Effector memory CD4-positive, alpha-beta T cell (primary cell): ENCODE measurements at places on chromosomes 4 and X.

DNA sequence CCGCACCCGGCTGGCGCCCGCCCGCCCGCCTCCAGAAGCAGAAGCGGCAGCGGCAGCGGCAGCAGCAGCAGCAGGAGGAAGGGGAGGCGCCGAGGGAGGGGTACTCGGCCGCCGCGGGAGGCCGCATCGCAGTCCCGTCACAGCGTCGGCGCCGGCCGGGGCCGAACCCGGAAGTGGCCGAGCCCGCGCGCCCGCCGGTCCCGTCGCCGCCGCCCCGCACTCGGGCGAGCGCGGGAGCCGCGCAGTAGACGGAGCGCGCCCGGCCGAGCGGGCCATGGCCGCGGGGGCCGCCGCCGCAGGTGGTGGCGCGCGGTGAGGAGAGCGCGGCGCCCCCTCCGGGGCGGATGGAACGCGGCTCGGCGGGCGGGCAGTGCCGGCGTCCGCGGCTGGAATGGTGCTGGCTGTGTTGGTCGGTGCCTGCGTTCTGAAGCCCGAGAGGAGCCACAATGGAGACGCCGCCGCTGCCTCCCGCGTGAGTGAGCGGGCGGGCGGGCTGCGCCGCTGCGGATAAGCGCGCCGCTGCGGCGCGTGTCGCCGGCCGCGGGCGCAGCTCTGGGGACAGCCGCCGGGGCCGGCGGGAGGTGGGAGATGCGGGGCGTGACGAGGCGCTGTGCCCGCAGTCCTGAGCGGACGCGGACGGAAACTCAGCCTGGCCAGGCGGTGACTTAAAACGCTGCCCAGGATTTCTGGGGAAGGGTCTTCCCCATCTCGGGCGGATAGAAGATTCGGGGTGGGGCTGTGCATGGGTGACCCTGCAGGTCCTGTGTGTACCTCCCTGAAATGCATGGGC is at the start of gene KLHL2:
Gene KLHL2, plus strand, starts transcription at position 131 of the 790 bp plus-strand sequence. Its CDS starts 316 bp downstream, at position 447.
- DNase-seq = peak; percentile 58

GRCh38 chr4:105956569-105956968 is 61.3 kb downstream of the NPNT start:
- DNase-seq = no peak

- no peak for DNase-seq
Measured at GRCh38 chr4:147658501-147658900, 25.5 kb downstream of the PRMT9 start.

DNA sequence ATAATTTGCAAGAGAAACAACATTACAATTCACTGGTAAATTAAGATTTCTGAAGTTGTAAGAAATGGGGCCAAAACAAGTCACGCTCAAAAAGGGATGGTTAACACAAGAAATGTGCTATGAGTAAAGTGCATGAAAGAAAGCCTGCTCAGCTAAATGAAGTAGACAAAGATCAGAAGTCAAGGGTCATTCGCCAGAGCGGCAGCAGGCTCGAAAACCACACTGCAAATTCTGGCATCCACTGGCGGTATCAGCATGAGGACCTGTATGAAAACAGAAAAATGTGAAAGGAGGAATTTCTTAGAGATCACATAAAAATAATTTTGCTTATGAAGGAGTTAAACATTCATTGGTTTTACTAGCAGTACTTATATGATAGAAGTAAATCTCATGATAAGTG is 49.6 kb downstream of the FBXL5 start:
- DNase-seq = no peak

DNA sequence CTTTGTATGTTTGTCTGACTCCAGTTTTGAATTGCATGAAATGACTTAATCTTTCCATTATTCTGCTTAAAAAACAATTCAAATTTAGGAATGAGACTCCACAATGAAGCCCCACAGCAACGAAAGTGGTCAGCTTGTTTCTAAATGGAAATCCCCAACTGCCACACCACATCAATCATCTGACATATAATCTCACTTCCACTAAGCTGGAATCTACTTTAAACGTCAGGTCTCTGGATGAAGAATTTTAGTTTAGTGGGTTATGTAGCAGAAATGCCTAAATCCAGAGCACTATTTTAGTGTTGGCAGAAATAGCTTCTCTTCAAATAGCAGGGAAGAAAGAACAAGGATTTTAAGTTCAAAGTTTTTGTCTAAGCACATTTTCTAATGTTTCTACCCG is 1.7 kb upstream of the BMP2K start:
- no peak for DNase-seq

GRCh38 chr4:142291299-142292050 is 554.6 kb downstream of the INPP4B start:
- DNase-seq = no peak

- no peak for DNase-seq
Measured at GRCh38 chr4:1407657-1408333, 1.6 kb upstream of the NKX1-1 start.

DNA sequence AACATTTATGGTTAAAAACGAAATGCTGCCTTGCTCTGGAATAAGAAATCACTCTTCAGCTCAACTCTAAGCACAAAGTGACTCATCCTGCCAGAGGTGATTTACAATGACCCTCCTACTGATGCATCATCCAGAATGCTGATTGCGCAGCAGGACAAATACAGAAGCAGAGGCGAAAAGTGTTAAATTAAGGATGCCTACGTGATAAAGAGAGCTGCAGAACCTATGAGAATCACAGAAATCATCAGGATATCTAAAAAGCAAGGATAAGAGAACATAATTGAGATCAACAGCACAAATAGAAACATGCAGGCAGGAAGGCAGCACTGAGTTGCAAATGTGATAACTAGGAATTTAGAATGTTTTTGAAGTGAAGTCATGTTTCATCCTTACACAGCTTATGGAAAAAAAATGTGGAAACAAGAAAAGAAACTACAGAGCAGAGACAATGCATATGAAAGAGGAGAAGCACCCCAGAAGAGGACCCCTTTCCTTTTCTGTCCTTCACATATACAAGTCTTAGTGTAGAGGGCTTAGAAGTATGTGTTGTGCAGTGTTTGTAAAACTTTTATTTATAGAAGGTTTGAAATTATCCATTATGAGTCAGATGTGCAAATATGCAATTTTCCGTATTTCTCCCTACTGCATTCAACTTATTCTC is 188.4 kb downstream of the SLC7A11 start:
- no peak for DNase-seq

DNA sequence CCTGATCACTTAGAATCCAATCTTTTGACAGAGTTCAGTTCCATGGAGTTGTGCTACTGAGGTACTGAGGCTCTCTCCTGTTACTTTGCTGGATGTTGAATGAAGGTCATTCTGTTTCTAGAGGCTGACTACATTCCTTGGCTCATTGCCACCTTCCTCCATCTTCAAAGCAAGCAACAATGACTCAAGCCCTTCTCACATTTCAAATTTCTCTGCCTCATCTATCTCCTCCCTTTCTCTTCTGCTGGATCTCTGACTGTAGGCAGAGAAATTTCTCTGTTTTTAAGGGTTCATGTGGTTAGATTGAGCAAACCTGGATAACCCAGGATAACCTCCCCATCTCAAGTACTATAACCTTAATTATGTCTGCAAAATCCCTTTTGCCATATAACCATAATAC is 775.4 kb downstream of the STPG2 start:
- no peak for DNase-seq

GRCh38 chr4:74610491-74610890 is 165.6 kb downstream of the AREG start:
- DNase-seq = no peak

DNA sequence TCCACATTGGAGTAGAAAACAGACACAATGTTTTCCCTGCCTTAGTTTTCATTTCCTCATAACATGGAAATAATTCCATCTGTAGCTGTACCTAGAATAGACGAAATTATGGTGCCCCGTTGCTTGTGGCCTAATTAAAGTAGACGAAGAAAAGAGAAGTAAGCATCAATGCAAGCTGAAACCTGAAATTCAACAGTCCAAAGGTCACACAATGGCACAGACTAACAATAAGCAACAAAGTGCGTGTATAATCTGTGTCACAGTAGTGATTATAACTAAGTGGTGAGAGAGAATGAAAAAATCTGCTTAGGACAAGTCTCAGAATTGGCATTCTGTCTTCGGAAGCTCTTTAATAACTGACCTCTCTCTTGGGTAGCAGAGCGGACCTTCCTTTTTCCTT is 24.3 kb downstream of the MAGEB17 start:
- no peak for DNase-seq

- DNase-seq = no peak
Measured at GRCh38 chr4:98314791-98315565, 53.8 kb downstream of the RAP1GDS1 start.

DNA sequence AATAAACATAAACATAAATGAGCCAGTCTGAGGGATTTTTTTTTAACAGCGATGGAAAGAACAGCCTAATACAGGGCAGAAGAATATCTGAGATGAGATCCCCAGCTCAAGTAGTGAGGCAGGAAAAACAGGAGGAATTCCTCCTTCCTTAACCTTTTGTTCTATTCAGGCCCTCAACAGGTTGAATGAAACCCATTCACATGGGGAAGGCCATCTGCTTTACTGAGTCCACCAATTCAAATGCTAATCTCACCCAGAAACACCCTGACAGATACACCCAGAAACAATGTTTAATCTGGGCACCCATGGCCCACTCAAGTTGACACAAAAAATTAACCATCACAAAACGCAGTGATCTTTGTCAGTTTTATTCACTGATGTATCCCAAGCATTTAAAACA is 45.5 kb downstream of the SMIM31 start:
- no peak for DNase-seq

DNA sequence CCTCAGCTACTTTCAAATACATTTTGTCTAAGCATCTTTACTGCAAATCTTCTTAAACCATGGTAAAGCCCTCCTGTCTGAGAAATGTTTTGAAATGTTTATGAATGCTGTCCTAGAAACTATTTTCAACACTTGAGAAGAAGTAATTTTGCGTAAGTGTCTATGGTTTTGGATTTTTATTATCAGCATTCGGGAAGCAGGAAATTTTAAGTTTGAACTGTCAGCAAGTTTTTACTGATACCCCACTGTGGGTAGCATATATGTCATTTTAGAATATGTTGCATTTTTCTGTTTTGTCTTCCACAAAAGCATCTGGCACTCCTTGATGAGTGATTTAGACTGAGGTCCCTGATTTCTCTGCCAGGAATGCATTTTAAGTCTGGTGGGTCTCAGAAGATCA is 302.4 kb upstream of the GIMD1 start:
- DNase-seq = no peak

GRCh38 chr4:68963374-68963773 is 11.8 kb upstream of the UGT2A3 start:
- no peak for DNase-seq

- DNase-seq = no peak
Measured at GRCh38 chr4:1206299-1207156, 34.1 kb upstream of the SPON2 start.

DNA sequence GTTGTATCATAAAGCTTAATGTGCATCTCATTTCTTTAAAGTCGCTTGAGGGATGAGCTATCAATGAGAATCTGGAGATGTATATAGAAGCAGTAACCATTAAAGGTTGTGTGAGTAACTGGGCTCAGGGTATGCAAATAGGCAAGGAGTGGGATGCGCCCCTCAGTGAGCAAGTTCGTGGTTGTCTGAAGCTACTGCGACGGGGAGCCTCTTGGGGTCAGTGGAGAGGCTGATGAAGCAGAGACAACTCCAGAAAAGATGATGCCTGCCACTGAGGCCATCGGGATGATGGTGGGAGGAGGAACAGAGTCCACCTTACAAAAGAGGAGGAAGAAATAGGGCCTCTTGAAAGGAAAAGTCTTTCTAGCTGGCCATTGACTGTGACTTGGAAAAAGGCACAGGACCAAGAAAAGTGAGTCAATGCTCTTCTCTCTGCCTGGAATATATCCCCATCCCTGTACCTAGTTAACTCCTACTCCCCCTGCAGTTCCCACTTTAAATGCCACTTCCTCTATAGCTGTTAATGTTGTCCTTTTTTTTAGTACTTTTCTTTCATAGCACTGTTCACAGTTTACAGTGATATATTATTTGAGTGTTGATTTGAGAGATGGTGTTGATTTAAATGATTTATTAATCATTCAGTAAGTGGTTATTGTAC is 51.4 kb upstream of the LSM6 start:
- DNase-seq = no peak

GRCh38 chr4:7632341-7632740 is 197.6 kb upstream of the PSAPL1 start:
- no peak for DNase-seq

GRCh38 chr4:98801259-98801725 is 127.6 kb downstream of the EIF4E start:
- no peak for DNase-seq

GRCh38 chr4:87309625-87310024 is 13.1 kb downstream of the HSD17B13 start:
- no peak for DNase-seq

- no peak for DNase-seq
Measured at GRCh38 chrX:153511784-153512500, 5.5 kb upstream of the ATP2B3 start.

- no peak for DNase-seq
Measured at GRCh38 chr4:146486565-146486964, 35.2 kb downstream of the SLC10A7 start.

DNA sequence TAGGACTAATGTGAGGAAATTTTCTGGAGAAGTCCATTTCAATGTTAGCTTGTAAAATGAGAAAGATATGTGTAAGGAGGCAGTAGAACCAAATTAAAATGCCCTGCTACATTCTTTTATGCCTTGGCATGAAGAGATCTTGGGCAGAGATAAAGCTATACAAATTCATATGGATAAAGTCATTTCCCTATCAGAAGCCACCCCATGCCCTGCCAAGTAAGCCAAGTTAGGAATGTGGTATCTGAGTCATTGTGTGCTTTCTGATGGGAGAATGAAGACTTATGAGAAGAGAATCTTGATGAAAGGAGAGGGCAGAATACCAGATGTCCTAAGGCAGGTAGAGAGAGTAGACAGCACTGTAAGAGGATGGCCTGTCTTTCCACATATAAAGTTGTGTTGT is 83.7 kb downstream of the TEX13A start:
- no peak for DNase-seq

GRCh38 chr4:91032725-91033445 is 905.7 kb downstream of the CCSER1 start:
- DNase-seq = no peak

GRCh38 chrX:13009273-13009672 is 34.4 kb downstream of the TMSB4X start:
- DNase-seq = no peak

DNA sequence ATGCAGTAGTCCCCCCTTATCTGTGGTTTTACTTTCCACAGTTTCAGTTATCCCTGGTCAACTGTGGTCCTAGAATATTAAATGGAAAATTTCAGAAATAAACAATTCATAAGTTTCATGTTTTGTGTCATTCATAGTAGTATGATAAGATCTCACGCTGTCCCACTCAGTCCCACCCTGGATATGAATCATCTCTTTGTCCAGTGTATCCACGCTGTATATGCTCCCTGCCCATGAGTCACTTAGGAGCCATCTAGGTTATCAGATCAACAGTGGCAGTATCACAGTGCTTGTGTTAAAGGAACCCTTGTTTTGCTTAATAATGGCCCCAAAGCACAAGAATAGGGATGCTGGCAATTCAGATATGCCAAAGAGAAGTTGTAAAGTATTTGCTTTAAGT is 16.2 kb upstream of the SYTL4 start:
- DNase-seq = no peak

DNA sequence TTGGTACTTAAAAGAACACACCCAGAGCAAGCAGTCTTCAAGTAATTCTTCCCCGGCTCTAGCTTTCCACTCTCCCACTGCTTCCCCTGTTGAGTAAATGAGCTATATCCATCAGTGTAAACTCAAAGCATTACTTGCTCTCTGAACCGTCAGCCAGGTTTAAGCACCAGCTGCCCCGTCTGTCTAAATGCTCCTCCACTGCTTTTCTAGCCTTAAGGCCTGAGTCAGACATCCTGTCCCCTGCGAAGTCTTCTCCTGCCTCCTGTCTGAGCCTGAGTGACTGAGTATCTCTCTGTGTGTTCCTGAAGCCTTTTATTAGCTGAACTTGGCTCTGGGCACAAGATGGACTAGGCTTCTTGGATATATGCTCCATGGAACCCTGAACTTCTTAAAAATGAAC is 205.1 kb downstream of the STK32B start:
- DNase-seq = no peak
